Activated CD4-positive, alpha-beta T cell treated with anti-CD3 and anti-CD28 coated beads for 1 hour (primary cell): ENCODE measurements at places on chromosomes 3 and 15.
A peak's percentile ranks its signal among the peaks of the same experiment; 100 is the strongest.

- no peak for DNase-seq
Measured at GRCh38 chr15:43934480-43934879, 107.7 kb downstream of the WDR76 start.

DNA sequence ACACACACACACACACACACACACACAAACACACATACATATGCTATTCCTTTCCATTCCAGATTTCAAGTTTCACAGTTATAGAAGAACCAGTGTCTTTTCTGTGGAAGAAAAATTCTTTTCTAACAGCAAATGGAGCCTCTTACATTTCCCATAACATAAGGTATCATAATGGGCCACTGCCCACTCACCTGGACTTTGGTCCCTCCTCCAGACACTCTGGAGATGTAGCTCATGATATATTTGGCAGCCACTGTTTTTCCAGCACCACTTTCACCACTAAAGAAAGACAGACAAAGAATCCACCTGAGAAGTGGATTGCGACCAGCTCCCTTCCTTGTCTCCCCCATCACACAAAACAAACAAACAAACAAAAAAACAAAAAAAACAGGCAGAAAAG is 29.8 kb downstream of the LDHAL6B start:
- DNase-seq: no peak

DNA sequence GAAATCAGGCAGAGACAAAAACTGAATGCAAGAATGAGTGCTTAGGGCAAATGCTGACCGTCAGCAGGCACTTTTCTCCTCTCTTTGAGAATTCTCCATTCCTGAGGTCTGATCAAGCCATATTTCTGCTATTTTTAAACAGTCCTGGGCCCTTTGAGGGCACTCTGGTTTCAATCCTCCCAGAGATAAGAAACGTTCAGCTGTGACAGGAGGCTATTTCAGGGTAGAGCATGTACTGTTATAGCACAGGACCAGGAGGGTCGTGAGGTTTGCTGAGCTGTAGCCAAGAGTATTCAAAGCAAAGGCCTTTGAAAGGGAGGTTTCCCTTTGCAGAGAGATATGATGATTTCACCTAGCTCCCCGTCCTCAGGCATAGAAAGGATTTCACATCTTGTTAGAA is 39.6 kb upstream of the PDZRN3 start:
- no peak for DNase-seq

GRCh38 chr3:180264479-180264878 is 227.7 kb upstream of the PEX5L start:
- DNase-seq: no peak

- DNase-seq: no peak
Measured at GRCh38 chr3:54535619-54536018, 392.2 kb downstream of the LRTM1 start.

GRCh38 chr15:95302206-95302605 is 1028.3 kb upstream of the NR2F2 start:
- DNase-seq: no peak

GRCh38 chr3:197874653-197875052 is 75.3 kb upstream of the RPL35A start:
- no peak for DNase-seq

DNA sequence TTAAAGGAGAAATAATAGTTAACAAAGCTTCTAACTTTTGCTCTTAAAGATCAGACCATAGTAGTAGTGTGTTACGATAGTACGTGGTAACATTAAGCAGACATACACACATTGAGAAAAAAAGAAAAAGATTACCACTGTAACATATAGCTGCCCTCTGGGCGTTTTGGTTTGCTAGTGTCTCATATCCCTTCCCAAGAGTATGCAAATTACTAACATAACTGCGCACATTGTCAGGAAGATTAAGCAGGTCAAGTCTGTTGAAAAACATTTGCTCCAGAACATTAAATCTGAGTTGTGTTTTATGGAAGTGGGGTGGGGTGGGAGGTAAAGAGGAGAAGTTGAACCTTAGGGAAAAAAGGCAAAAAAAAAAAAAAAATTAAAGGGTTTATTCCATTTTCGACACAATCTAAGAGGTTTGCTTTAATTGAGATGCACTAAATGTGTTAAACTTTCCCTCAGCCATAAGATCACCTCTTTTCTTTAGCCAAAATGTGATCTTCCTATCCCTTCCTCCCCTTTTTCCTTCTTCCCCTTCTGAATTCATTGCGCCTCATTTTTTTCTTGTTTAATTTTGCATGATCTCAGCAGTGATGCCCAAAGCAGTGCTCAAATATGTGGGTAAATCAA is 1.5 kb upstream of the LRIG1 start:
- no peak for DNase-seq

DNA sequence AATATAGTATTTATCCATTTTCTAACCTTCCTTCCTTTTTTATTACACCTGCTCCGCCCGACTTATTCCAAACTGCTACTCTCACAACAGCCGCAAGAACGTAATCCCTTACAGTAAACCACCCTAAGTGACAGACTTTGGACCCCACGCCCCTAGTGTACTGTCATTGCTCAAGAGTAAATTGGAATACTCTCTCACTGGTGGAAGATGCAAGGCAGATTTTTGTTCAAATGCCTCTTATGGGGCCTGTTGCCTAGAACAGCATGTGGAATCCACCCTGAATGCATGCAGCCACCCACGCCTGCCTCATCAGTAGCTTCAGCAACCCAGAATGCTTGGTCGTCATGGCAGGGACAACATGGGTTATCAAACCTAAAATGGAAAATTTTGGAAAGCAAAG is 226.2 kb upstream of the ST8SIA2 start:
- no peak for DNase-seq

DNA sequence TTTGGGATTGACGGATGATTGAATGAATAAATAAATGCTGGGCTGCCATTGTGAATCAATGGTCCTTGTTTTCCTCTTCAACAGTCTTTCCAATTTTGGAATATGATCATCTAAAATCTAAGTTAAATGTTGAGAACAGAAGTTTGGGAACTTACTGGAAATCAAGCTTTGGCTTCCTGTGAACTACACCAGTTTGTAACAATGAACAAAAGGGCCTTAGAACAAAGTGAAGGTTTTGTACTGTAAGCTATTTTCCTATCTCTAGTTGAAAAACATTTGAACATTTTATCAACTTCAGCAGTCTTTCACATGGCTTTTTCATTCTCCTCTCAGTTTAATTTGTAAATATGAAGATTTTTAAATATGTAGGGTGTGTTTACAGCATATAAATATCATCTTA is 66.3 kb downstream of the RUBCN start:
- DNase-seq: no peak

DNA sequence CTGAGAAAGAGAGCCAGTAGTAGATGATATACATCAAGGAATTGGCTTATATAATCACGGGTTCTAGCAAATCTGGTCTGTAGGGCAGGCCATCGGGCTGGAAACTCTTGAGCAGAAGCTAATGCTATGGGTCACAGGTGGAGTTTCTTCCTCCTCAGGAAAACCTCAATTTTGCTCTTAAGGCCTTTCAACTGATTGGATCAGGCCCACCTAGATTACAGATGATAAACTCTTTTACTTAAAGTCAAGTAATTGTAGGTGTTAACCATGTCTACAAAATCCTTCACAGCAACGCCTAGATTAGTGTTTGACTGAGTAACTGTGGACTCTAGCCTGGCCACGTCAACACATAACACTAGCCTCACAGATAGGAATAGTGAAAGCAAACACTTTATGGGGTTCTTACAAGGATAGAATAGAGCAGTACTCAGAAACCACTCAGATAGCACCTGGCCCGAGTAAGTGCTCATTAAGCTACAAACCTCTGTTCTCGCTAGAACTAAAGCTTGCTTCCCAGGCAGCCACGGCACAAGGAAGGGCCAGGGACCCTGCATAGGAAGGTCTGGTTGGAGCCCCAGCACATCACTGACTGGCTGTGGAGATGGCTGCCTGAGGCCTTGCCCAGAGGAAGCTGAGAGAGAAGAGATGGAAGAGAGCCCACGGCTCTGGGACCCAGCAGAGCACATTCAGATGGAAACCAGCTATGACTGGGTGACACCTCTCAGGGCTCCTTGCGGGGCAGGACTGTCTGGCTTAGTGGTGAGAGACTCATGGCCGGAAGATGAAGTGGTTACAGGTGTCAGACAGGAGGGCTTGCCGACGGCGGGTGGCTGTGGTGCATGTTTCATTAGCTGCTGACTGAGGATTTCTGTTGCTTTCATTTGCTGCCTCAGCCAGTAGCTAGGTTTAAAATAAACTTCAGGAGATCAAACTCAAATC is 202.5 kb upstream of the TLE3 start:
- DNase-seq: peak; percentile 51

GRCh38 chr3:44128057-44128775 is 113.5 kb upstream of the TOPAZ1 start:
- no peak for DNase-seq

DNA sequence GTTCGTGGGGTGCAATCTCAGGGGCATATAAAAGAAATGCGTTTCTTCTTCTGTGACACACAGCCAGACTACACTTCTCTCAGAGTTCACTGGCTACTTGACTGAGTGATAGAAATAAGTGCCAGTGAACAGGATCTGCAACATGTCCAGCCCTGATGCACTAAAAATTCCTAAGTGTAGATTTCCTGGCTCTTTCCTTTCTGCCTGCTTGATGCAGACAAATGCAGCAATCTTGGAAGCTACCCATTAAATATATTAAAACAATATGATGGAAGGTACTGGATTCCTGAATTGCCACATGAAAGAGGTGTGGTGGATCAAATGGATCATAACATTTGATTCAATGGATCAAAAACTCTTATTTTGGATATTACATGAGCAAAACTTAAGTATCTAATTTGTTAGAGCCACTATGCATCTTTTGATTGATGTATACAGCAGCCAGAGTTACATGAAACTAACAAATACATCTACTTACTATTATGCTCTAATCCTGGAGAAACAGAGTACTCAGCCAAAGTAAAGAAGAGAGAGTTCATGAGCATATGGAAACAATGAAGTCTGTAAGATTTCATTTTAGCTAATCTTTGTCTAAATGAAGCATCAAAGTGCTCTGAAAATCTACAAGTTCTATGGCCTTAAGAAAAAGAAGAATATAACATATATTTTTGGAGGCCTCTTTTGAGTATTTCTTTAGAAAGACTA is 222.6 kb downstream of the ZNF385D start:
- DNase-seq: no peak

- DNase-seq: no peak
Measured at GRCh38 chr3:55984626-55985025, 483.6 kb downstream of the ERC2 start.

DNA sequence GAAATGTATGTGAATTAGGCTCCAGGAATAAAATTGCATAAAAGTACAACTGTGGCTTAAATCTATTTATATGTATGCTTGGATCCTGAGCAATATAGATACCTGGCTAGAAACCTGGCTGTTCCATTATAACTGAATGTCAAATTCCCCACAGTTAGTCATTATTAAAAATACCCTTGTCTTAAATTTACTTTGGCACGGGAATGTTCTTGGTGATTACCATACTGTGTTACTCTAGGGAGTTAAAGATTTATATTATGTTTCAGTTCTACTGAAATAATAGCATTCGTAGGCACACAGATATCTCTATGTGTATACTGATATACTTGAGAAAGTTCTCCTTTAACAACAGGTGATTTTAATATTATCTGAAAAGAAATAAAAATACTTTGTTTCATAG is 394.1 kb downstream of the PTPRG start:
- no peak for DNase-seq

- DNase-seq: no peak
Measured at GRCh38 chr15:56598991-56599390, 134.1 kb upstream of the MNS1 start.
